SJSA1 (cell line): ENCODE measurements at places on chromosomes 11 and 22. TPM values are rescaled to one million over a fixed set of nuclear protein-coding genes. Genes with fewer than 3 reads are reported as not detected.

DNA sequence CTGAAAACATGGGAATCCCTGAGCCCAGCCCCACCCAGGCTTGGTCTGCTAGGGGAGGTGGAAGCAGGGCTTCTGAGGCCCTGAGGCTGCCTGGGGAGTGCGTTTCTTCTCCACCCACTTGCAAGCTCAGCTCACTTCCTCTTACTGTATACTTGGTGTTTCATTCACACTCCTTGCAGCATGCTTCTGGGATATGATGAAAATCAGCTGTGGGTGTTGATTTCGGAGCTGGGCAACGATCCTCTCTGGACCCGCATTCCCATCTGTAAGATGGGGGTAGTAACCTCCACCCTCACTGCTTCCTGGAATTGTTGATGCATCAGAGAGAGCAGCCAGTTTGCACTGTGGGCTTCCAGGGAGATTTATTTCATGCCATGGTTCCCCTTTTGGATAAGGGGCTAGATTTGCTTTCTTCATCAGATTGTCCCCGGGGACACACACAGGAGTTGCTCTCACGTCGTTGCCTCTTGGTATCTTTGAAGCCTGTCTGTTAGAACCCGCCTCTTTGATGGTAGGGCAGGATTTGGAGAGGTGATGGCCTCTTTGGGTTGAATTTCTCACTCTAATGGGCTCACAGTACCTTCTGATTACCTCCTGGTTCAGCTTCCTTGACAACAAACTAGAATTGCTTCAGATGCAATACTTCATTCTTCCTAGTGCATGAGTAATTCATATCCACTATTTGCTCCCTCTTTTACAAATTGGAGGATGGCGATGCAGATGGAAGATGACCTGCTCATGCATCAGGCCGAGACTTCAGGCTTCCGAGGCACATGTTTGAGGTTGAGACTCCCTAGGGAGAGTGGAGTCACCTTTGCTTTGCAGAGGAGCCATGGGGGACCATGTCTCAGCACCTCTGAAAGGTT is 40.4 kb downstream of the BCR start:
- no peaks in the 10 kb centered on the region for H3K27me3 ChIP-seq
- peaks cover 67% of the 10 kb centered on the region for H3K4me1 ChIP-seq
- H3K27ac ChIP-seq, result no peak overlapping the region

DNA sequence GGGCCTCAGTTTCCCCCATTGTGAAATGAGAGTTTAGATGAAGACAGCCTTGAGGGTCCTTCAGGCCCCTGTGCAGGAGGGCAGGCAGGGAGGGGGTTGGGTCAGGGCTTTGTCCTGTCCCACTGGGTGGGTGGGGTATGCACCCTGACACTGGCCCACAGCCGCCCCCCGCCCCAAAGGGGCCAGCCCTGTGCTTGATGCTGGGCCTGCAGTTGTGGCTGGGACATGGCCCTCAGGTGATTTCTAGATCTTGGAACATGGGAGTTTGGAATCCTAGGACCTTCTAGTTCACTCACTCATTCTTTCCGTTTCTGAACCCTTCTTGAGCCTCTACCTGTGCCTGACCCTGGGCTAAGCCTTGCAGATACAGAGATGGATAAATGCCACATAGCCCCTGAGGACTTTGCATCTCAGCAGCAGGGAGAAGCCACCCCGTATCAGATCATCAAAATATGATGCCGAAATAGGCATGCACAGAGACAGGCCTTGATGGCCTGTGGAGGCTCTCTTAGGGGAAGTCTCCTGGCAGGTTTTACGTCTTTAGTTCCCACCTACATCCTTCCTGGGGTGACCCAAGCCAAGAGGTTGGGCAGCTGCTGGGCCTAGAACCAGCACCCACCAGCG is 76.0 kb downstream of the FBLN1 start:
- H3K27me3 ChIP-seq, result no peaks in the 10 kb centered on the region
- peaks cover 22% of the 10 kb centered on the region; the same call in 1 of the 2 replicates for H3K36me3 ChIP-seq
- H3K27ac ChIP-seq, result no peak overlapping the region
- H3K4me3 ChIP-seq, result no peak overlapping the region
- H3K4me1 ChIP-seq, result peaks cover 6% of the 10 kb centered on the region

DNA sequence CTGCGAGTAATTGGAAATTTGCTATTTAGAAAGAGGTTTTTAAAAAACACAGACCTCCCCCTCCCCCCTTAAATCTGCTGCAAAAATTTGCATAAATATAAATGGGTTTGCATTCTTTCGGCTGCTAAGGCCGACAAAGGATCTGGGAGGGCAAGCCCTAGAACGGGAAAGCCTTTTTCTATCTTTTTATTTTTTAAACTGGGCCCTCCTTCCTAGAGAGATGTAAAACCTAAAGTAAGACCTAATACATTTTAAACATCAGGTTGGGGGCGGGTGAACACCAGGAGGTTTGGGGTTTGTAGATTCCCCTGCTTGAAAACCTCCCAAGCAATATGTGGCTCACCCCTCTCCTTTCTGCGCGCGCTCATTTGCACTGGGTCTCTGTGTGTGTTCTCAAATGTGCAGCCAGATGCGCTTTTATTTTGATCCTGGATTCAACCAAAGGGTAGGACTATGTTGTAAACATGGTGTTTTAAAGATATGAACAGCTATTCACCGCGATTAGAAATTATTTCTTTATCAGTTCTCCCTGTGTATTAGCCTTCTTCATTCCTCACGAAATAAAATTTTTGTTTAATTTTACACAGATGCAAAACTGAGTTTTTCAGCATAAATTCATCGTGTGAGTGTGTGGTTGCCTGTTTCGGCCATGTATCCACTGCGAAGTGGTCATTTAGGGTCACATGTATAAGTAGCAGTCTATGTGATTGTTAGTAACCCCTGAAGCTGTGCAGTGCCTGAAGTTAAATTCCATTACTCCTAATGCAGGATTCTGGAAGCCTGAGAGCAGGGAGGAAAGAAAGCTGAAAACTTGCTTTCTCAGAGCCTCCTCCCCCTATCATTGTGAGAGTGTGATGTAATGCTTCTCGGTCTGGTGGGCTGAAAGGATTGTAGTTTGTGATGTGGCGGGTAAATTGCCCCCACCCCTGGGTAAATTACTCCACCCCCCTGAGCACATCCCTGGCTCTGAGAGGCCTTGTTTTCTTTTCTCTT is 988 bp downstream of the TNRC6B start:
- H3K4me3 ChIP-seq, result peak overlapping the region; percentile 56
- DNase-seq, result peak; percentile 49
- H3K4me1 ChIP-seq, result peaks cover 54% of the 10 kb centered on the region
- no peaks in the 10 kb centered on the region for H3K27me3 ChIP-seq
- no peaks in the 10 kb centered on the region for H3K36me3 ChIP-seq
- H3K27ac ChIP-seq, result peak overlapping the region; percentile 82

- H3K4me3 ChIP-seq, result peak within 1 kb of the TSS; percentile 36
- H3K36me3 ChIP-seq, result no peaks in the 10 kb centered on the region
- DNase-seq, result peak; percentile 95
- H3K4me1 ChIP-seq, result peaks cover 20% of the 10 kb centered on the region
Measured at GRCh38 chr11:65833297-65834030, at the start of gene SNX32. TSS of gene SNX32 (plus strand) at chr11:65833963. CDS start at chr11:65834066, 103 bp downstream.

Gene SLC22A8
- not detected in 2 replicates for total RNA-seq

DNA sequence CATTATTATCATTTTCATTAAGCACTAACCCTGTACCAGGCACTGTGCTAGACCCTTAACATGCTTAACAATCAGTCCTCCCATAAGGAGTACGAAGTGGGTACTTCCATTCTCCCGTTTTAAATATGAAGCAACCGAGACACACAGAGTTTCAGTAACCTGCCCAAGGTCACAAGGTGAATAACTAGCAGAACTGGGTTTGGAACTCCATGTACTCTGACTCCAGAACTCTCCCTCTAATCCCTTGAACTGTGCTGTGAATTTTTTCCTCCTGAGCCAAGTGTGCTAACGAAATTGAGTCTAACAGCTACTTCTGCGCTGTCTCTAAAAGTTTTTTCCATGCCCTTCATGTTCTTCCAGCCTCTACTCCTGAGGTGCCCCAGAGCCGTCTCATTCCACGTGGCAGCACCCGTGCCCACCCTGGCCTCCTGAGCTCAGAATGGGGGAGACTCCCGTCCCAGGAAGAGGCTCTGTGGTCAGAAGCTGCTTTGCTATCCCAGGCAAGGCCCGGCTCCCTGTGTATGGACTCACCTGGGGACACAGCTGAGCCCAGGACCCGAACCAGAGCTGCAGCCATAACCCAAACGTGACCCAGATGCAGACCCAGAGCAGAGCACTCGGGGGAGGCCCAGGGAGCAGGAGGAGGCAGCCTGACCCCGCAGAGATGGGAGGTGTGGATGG is 8.6 kb upstream of the TRIM29 start:
- H3K27ac ChIP-seq, result no peak overlapping the region
- no peaks in the 10 kb centered on the region for H3K27me3 ChIP-seq
- H3K36me3 ChIP-seq, result no peaks in the 10 kb centered on the region
- H3K4me1 ChIP-seq, result no peaks in the 10 kb centered on the region
- no peak for DNase-seq

DNA sequence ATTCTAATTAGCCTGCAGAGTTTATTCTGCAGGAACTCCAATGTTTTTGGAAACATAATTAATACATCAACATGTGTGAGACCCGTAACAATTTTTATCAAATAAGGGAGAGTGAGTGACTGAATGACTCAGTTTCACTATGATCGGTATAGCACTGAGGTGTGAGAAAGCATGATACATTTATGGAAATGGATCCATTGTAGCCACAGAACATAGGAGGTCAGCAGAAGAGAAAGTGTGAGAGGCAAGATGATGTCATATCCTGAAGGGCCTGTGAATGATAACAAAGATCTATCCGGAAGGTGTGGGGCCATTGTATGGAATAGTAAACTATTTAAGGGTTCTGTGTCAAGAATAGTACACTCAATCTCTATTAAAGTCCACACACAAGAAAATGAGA is 1406.1 kb upstream of the TENM4 start:
- H3K27me3 ChIP-seq, result no peaks in the 10 kb centered on the region
- no peaks in the 10 kb centered on the region for H3K36me3 ChIP-seq
- H3K4me1 ChIP-seq, result no peaks in the 10 kb centered on the region
- DNase-seq, result no peak

DNA sequence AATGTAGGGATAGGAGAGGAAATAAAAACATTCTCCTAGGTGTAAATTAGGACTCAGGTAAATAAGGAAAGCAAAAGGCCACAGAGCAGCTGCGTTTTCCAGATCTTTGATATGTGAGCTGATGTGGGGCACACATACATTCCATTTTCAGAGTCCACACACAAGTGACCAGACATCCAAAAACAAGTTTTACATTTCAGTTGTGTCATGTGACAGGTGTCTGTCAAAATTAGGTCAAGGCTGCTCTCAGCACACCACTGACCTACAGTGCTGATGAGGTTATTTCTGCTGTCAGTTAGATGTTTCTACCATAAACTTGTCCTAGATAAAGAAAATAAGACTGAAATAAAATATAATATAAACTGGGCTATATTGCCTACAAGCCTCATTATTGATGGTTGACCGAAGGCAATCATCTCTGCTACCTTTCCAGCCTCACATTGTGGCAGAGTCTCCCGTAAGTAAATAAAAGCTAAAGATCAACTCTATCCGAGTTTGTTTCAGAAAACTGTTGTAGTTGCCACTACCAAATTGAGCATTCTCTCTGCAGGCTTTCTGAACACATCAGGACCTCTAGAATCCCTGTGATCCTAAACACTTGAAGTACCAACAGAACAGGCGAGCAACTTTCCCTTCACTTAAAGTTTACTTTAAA is 7.9 kb downstream of the ARHGAP20 start:
- H3K36me3 ChIP-seq, result no peaks in the 10 kb centered on the region
- H3K4me1 ChIP-seq, result no peaks in the 10 kb centered on the region
- DNase-seq, result no peak

- H3K27me3 ChIP-seq, result peaks cover 14% of the 10 kb centered on the region; the same call in 1 of the 2 replicates
- no peak overlapping the region for H3K27ac ChIP-seq
- H3K4me3 ChIP-seq, result no peak overlapping the region
- no peaks in the 10 kb centered on the region for H3K36me3 ChIP-seq
- H3K4me1 ChIP-seq, result no peaks in the 10 kb centered on the region; the same call in 1 of the 2 replicates
- DNase-seq, result no peak
Measured at GRCh38 chr22:43270314-43270908, 72.8 kb downstream of the SCUBE1 start.

- H3K36me3 ChIP-seq, result no peaks in the 10 kb centered on the region
- H3K27me3 ChIP-seq, result no peaks in the 10 kb centered on the region
- DNase-seq, result no peak
- H3K27ac ChIP-seq, result no peak overlapping the region
- H3K4me1 ChIP-seq, result no peaks in the 10 kb centered on the region
- no peak overlapping the region for H3K4me3 ChIP-seq
Measured at GRCh38 chr22:47292546-47293320, 530.3 kb downstream of the TBC1D22A start.

- H3K4me3 ChIP-seq, result no peak overlapping the region
- H3K27me3 ChIP-seq, result no peaks in the 10 kb centered on the region
- H3K27ac ChIP-seq, result no peak overlapping the region
- DNase-seq, result peak; percentile 36
Measured at GRCh38 chr22:32354360-32355351, 3.0 kb upstream of the RFPL3 start.

Gene CSNK2A3
- total RNA-seq, result 0.53 and 2.3 TPM in 2 replicates

DNA sequence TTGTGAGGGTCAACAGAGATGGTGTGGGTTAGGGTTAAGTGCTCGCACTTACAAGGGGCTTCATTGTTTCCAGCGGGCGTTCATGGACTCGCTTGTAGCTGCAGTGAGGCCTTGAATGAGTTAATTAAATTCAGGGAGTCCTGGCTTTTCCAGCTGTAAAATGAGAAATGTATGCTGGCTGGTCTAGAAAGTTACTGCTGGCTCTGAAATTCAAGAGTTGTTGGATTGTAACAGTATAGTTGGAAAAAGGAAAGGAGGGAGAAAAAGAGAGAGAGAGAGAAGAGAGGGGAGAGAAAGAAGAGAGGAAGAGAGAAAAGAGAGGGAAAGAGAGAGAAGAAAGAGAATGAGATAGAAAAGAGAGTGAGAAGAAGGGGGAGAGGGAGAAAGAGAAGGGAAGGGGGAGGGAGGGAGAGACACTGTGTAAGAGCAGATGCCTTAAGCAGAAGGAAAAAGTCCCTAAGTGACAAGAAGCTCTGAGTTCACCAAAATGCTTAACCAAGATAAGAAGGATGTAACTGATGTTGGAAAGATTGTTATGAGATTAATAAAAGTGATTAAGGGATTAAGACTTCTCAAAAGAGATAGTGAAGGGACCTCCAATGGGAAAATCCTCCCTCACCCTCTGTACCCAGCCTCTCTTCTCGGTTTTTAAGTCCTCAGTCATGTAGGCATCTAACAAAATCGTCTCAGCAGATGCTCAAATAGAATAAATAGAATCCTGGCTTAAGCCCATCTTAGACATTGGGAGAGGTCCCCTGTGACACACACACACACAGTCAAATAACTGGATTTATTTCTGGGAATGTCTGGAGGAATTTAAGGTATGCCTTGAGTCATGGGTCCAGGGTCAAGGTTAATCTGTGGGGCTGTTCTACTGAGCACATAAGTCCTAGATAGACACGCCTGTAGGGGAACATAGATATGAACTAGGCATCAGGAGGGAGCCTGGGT is 477.9 kb downstream of the MIAT start:
- H3K36me3 ChIP-seq, result no peaks in the 10 kb centered on the region
- peak overlapping the region; percentile 89 for H3K27ac ChIP-seq
- DNase-seq, result peak; percentile 85
- no peaks in the 10 kb centered on the region for H3K27me3 ChIP-seq
- no peak overlapping the region for H3K4me3 ChIP-seq

GRCh38 chr11:69018924-69019323 is 5.9 kb upstream of the MRGPRF start:
- H3K4me1 ChIP-seq, result peaks cover 19% of the 10 kb centered on the region
- H3K4me3 ChIP-seq, result no peak overlapping the region
- no peak for DNase-seq
- H3K36me3 ChIP-seq, result no peaks in the 10 kb centered on the region
